ENCODE measurements at places on chromosomes 13 and 19.

DNA sequence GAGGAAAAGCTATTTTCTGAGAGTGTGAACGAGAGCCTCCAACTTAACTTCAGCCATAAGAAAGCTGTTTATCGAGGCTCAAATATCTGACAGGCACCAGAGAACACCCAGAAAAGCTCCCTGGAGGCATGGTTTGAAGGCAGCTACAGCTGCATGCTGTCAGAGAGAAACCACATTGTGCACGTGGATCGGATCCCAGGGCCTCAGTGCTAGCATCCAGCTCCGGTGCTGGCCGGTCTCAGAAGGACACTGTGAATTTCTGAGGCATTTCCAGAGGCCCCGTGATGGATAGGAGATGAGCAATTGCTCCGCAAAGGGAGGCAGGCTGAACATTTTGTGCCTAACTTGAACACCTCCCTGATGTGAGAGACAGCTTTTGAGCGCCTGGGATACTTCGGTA lies 315.7 kb downstream of the FGF9 start:
- DNase-seq: no peak

- DNase-seq: no peak
These were observed 4.0 kb upstream of the NFIX start for GRCh38 chr19:12991296-12991695.

GRCh38 chr13:51277928-51278327 lies 55.7 kb downstream of the FAM124A start:
- no peak for DNase-seq

- DNase-seq: no peak
These were observed 27.3 kb downstream of the IGFL1 start for GRCh38 chr19:46256855-46257254.

- DNase-seq: no peak
These were observed 758.3 kb upstream of the PCDH20 start for GRCh38 chr13:62173958-62174357.

- DNase-seq: no peak
These were observed 249.4 kb upstream of the PCDH20 start for GRCh38 chr13:61664801-61665705.

DNA sequence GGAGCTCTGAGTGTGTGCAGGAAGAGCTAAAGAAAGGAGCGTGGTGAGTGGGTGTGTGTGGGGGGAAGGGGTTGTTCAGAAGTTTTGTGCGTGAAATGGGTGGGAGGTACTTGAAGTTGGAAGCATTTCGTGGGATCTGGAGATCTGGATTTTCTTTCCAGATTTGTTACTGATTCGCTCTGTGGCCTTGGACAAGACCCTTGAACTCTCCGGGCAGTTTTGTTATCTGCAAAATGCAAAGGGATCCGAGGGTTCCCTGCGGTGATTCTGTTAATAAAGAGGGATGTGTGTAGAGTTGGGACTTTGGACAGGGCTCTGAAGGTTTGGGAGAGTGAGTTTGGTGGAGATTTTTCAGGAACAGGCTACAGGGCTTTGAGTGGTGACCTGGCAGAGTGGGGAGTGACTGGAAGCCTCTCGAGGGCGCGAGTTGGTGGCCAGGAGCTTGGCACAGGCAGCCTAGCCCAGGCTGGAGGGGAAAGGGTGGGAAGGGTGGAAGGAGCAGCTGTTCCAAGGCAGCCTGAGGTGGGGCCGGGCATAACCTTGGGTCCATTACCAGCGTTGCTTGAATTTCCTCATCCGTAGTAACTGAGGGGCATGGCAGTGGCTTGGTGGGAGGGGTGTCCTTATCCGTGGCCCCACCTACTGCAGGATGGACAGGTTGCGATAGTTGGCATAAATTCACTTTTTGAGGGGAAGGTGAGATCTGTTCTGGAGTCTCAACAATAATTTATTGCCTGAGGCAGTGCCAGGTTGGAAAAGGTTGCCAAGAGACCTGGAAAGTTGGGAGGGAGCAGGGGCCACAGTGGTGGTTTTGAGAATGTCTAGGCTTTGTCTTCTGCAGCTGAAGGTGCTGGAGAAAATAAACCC lies 2.1 kb downstream of the ACTN4 start:
- DNase-seq: no peak

- DNase-seq: no peak
These were observed 6.4 kb downstream of the LTBP4 start for GRCh38 chr19:40607311-40608239.

DNA sequence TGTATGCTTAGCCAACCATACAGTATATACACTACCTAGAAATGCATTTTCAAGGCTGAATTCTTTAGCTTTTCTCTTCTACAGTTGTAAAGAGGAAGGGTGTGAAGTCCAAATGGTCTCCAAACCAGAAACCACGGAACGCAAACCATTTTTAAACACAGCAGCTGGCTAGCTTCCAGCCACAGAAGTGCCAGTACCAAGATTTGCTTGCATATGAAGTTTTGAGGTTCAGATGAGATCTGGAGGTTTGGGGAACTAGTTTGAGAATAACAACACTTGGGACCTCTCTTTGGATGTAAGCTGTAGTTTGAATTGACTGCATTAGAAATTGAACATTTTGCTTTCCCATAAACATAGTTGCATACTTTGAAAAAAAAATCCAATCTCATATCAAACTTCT lies 1243.5 kb downstream of the EFNB2 start:
- DNase-seq: no peak

DNA sequence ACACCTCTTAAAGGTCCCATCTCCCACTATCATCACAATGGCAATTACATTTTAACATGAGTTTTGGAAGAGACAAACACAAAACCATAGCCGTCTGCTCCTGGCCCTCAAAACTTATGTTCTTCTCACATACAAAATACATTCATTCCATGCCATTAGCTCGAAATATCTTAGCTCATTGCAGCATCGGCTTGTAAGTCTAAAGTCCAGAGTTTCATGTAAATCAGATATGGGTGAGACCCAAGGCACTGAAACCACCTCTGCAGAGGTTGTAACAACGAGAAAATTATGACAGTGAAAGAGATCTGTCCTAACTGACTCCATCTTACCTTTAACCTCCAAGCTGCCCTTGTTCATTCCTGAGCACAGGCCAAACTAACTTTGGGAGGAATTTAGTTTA lies 635.0 kb upstream of the SPRY2 start:
- no peak for DNase-seq

DNA sequence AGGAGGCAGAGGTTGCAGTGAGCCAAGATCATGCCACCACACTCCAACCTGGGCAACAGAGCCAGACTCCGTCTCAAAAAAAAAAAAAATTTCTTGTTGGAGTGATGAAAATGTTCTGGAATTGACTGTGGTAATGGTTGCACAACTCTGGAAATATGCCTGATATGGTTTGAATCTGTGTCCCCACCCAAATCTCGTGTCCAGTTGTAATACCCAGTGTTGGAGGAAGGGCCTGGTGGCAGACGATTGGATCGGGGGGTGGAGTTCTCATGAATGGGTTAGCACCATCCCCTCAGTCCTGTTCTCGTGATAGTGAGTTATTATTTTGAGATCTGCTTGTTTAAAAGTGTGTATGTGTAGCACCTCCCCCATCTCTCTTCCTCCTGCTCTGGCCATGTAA lies 41.1 kb upstream of the MAP3K10 start:
- DNase-seq: no peak

GRCh38 chr13:42991898-42992763 lies at the start of gene EPSTI1:
TSS of gene EPSTI1 (minus strand) at chr13:42992241. CDS start at chr13:42992165, 76 bp downstream.
- peak; percentile 83 for DNase-seq

DNA sequence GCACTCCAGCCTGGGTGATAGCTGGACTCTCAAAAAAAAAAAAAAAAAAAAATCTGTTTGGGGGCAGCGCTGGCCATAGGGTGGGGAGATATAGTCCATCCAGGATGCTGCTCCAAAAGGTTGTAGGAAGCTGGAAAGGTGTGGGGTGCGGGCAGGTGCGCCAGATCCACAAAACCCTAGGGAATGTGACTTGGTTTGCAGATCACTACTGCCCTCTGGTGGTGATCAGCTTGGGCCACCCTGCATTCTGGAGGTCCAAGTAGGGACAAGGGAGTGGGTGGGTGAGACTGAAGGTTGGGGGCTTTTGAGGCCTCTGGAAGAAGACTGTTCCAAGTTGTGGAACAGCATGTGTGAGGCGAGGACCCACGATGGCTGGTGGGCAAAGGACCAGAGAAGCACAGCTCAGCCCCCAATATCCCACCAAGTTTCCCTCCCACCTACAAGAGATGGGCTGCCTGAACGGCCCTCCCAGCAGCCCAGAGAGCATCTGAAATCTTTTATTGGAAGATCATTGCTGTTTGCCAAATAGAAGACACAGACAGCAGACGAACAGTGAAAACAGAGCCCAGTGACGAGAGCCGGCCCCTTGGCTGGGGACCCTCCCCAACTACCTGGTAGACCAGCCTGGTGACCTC lies 10.4 kb upstream of the TYK2 start:
- DNase-seq: peak; percentile 75

- no peak for DNase-seq
These were observed at the start of gene S1PR5 for GRCh38 chr19:10517361-10517759. TSS of gene S1PR5 (minus strand) at chr19:10517447. CDS start at chr19:10515011, 2,436 bp downstream.

DNA sequence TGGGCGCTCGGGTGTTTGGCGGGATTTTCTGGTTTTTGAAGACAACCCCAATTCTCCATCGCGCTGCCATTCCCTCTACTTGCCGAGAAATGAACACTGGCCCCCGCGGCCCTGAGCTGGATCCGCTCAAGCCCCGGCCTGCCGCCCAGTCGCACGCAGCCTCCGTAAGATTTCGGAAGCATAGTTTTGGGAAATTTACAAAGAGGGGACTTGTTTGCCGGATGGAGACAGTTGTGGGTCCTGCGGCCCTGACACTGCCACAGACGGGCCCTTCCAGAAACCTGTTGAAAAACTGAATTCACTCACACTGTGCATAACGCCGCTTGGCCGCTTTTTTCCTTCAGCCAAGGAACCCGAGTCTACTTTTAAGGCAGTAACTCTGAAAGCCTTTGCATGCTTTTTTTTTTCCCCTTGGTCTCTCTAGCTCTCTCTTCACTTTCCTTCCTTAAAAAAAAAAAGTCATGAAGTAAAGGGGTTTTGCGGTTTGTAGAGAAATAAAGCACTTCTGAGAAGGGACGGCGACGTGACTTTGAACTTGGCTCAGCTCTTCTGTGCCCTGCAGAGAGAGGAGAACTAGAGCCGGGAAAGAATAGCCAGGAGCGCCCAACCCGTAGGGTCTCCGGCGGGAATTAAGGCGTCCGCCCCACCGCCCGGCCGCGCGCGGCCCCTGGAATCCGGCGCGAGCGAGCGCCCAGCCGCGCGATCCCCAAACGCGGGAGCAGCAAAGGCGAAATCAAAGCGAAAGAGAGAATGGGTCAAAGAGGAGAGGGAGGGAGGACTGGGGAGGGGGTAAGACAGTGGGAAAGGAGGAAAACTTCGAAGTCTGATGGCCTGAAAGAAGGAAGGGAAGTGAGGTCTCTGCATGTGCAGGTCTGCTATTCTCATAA lies 3.4 kb upstream of the ZIC2 start:
- no peak for DNase-seq

DNA sequence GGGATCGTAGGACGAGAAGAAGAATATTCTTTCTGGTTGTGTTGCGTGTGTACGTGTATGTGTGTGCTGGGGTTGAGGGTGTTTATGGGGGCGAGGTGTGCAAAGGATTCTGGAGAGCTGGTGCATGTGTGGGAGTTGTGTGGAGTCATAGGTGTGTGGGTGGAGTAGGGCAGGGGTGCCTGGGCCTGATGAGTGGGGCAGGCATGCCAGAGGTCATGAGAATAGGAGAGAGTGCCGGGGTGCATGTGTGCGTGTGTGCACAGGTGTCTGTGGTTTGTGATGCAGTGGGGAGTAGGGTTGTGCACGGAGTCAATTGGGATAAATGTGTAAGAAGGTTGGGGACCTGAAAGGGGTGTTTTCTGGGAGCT lies 649 bp downstream of the TMEM91 start:
- DNase-seq: peak; percentile 36

DNA sequence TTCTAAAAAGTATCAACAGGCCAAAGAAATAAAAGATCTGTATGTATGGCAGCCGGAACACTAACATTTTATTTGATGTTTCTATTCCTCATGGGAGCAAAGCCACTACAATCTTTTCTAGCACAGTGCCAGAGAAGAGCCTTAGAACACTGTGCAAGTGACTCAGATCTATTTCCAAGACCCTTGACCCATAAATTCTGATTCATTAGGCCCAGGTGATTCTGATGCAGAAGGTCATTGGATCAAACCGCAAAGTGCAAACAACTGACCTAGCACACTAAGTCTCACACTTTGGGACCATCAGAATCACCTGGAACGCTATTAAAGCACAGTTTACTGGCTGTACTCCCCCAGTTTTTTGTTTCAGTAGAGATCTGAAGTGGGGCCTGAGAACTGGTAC lies 87.6 kb downstream of the MYCBP2 start:
- DNase-seq: no peak

DNA sequence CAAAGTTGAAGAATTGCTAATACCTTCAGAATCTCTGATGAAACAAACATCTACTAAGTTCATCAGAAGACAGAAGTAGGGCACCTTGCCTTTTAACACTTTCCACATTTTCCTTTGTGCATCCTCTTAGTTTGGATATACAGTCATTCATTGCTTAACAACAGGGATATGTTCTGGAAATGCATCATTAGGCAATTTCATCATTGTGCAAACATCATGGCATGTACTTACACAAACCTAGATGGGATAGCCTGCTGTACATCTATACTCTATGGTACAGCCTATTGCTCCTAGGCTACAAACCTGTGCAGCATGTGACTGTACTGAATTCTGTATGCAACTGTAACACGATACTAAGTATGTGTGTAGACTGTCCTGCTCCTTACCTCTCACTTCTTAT lies 169.8 kb downstream of the SUCLA2 start:
- DNase-seq: no peak

GRCh38 chr13:113746671-113747070 lies 12.4 kb upstream of the TMEM255B start:
- DNase-seq: no peak

- DNase-seq: no peak
These were observed 508.9 kb upstream of the ARGLU1 start for GRCh38 chr13:107076801-107077200.

DNA sequence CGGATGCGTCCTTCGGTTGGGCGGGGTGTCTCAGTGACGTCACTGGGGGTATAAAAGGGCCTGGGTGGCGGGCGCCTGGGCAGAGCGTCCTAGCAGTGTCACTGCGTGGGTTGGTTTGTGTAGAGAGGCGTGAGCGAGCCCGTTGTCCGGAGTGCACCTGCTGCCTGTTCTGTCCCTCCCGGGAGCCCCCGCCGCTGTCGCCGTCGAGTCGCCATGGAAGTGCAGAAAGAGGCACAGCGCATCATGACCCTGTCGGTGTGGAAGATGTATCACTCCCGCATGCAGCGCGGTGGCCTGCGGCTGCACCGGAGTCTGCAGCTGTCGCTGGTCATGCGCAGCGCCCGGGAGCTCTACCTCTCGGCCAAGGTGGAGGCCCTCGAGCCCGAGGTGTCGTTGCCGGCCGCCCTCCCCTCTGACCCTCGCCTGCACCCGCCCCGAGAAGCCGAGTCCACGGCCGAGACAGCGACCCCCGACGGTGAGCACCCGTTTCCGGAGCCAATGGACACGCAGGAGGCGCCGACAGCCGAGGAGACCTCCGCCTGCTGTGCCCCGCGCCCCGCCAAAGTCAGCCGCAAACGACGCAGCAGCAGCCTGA lies 2.9 kb downstream of the IER2 start:
- DNase-seq: peak; percentile 98
